Activated CD4-positive, alpha-beta T cell treated with anti-CD3 and anti-CD28 coated beads for 36 hours (primary cell): ENCODE measurements at places on chromosomes 16 and 17.

GRCh38 chr17:55463600-55463999 lies 42.0 kb upstream of the MMD start:
- peaks cover 2% of the 10 kb centered on the region for H3K27me3 ChIP-seq
- H3K36me3 ChIP-seq = no peaks in the 10 kb centered on the region
- H3K4me1 ChIP-seq = peaks cover 18% of the 10 kb centered on the region

GRCh38 chr17:78972507-78973105 lies 7.1 kb downstream of the LGALS3BP start:
- H3K4me3 ChIP-seq = no peak overlapping the region
- no peak overlapping the region for H3K27ac ChIP-seq
- H3K27me3 ChIP-seq = no peaks in the 10 kb centered on the region
- H3K36me3 ChIP-seq = peaks cover 18% of the 10 kb centered on the region
- H3K4me1 ChIP-seq = peaks cover 14% of the 10 kb centered on the region

DNA sequence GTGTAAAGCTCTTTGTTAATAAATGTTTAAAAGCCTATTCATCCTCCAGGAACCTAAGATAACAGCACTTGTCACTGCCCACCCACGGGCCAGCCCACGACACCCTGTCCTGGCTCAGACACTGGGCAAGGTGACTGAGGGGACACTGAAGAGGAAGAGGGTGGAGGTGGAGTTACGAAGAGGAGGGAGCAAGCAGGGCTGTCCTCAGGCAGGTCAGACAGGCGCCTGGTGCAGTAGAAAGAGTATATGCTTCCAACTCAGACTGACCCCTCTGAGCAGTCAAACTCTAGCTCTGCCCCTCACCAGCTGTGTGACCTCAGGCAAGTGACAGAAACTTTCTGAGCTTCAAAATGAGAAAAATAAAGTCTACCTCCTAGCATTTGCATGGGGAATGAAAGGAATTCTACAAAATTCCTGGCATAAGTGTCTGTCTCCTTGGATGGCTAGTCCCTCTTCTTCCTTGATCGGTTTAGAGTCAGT lies 22.8 kb downstream of the TEX2 start:
- H3K4me1 ChIP-seq = peaks cover 45% of the 10 kb centered on the region
- no peaks in the 10 kb centered on the region for H3K27me3 ChIP-seq

DNA sequence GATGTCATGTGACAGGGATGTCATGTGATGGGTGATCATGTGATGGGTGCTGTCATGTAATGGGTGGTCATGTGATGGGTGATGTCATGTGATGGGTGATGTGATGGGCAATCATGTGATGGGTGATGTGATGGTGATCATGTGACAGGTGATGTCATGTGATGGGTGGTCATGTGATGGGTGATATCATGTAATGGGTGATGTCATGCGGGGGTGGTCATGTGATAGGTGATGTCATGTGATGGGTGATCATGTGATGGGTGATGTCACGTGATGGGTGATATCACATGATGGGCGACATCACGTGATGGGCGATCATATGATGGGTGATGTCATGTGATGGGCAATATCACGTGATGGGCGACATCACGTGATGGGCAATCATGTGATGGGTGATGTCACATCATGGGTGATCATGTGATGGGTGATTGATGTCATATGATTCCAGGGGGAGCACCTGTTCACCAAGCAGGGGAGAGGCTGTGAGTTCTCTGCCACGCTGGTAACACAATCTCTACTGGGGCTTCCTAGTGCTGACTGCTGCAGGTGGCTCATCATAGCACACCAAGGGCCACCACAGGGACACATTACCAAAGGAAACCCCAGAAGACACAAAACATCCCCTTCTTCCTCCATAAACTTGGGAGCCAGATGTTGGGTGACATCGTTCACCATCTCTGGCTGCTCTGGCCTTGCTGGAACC lies 16.5 kb downstream of the CD300LB start:
- H3K36me3 ChIP-seq = peaks cover 12% of the 10 kb centered on the region
- H3K27me3 ChIP-seq = peaks cover 14% of the 10 kb centered on the region
- H3K4me3 ChIP-seq = peak overlapping the region; percentile 72
- H3K4me1 ChIP-seq = peaks cover 32% of the 10 kb centered on the region
- H3K27ac ChIP-seq = peak overlapping the region; percentile 95

GRCh38 chr16:53872248-53873221 lies 168.6 kb downstream of the FTO start:
- no peak for DNase-seq
- peaks cover 53% of the 10 kb centered on the region for H3K36me3 ChIP-seq
- no peak overlapping the region for H3K4me3 ChIP-seq

GRCh38 chr16:24046442-24046841 lies 209.7 kb upstream of the CACNG3 start:
- H3K36me3 ChIP-seq = peaks cover 4% of the 10 kb centered on the region
- H3K4me1 ChIP-seq = peaks cover 5% of the 10 kb centered on the region
- H3K27ac ChIP-seq = no peak overlapping the region
- no peak overlapping the region for H3K4me3 ChIP-seq

GRCh38 chr16:68517606-68518166 lies 21.4 kb upstream of the ZFP90 start:
- DNase-seq = no peak
- H3K27me3 ChIP-seq = peaks cover 2% of the 10 kb centered on the region
- H3K4me1 ChIP-seq = peaks cover 4% of the 10 kb centered on the region
- no peak overlapping the region for H3K27ac ChIP-seq

- no peak overlapping the region for H3K4me3 ChIP-seq
- no peak overlapping the region for H3K27ac ChIP-seq
- DNase-seq = no peak
- H3K27me3 ChIP-seq = no peaks in the 10 kb centered on the region
- peaks cover 33% of the 10 kb centered on the region for H3K36me3 ChIP-seq
These were observed 10.7 kb upstream of the BRIP1 start for GRCh38 chr17:61874075-61874474.

- peak overlapping the region; percentile 76 for H3K4me3 ChIP-seq
- DNase-seq = peak; percentile 18
- H3K27ac ChIP-seq = peak overlapping the region; percentile 67
- peaks cover 25% of the 10 kb centered on the region for H3K4me1 ChIP-seq
These were observed 790 bp downstream of the BCKDK start for GRCh38 chr16:31108794-31109558.

GRCh38 chr17:59837308-59838051 lies 55.3 kb downstream of the TUBD1 start:
- H3K27me3 ChIP-seq = peaks cover 3% of the 10 kb centered on the region
- peak overlapping the region; percentile 100 for H3K4me3 ChIP-seq
- peaks cover 76% of the 10 kb centered on the region for H3K36me3 ChIP-seq
- DNase-seq = peak; percentile 77
- H3K4me1 ChIP-seq = peaks cover 41% of the 10 kb centered on the region

DNA sequence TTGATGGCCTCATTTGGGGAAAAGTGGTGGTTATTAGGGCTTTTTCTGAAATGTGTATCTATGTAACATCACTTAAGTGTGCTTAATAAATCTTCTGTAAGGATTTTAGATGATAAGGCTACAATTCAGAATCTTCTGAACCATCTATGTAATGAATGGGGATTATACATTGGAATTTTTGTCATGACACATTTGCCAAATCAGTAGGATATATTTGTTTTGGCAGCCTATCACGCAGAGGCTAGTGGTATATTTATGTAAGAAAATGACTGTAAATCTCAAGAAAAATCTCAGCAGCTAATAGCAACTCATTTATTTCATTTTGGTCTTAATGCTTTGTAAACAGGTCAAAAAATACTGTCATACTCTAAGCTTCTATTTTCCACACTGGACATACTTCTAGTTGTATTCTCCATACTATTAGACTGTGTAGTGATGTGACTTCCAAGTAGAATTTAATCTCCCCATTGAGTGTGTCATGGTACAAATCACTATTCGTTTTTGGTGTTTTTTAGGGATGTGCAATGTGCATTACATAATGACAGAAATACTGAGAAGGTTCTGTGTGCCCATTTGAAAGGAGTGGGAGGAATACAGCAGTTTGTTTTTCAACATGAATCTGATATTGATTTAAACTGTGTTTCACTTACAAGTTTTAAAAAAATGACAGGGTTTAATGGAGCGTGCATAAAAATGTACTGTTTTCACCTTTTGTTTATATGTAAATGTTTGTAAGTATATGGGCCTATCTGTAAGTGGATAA lies 29.2 kb downstream of the CLUH start:
- no peaks in the 10 kb centered on the region for H3K27me3 ChIP-seq
- no peak for DNase-seq
- no peak overlapping the region for H3K4me3 ChIP-seq
- H3K4me1 ChIP-seq = no peaks in the 10 kb centered on the region
- H3K36me3 ChIP-seq = peaks cover 40% of the 10 kb centered on the region

DNA sequence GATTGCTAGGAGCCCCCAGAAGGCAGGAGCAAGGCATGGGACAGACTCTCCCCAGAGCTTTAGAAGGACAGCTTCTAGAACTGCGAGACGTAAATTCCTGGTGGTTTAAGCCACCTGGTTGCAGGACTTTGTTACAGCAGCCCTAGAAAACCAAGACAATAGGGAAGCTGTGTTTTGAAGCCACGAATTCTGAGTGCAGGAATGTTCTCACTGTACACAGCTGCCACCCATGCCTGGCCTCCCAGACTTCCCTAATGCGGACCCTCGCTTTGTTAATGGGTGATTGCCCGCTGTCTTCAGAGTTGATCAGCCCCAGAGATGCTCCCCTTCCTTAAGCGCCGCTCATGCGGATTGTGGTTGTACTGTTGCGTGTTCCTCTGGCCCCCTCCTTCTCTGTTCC lies 177.1 kb downstream of the MSI2 start:
- H3K36me3 ChIP-seq = peaks cover 5% of the 10 kb centered on the region
- no peaks in the 10 kb centered on the region for H3K27me3 ChIP-seq
- H3K4me1 ChIP-seq = peaks cover 23% of the 10 kb centered on the region
- no peak for DNase-seq
- no peak overlapping the region for H3K4me3 ChIP-seq
- H3K27ac ChIP-seq = no peak overlapping the region

DNA sequence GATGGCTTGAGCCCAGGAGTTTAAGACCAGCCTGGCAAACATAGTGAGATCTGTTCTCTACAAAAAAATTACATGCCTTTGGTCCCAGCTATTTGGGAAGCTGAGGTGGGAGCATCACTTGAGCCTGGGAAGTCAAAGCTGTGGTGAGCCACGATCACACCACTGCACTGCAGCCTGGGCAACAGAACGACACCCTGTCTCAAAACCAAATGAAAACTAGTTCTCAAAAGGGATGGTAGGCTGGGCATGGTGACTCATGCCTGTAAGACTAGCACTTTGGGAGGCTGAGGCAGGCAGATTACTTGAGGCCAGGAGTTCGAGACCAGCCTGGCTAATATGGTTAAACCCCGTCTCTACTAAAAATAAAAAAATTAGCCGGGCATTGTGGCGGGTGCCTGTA lies 31.1 kb downstream of the PPM1D start:
- H3K4me3 ChIP-seq = no peak overlapping the region
- H3K27ac ChIP-seq = no peak overlapping the region
- H3K27me3 ChIP-seq = no peaks in the 10 kb centered on the region
- peaks cover 9% of the 10 kb centered on the region for H3K36me3 ChIP-seq

DNA sequence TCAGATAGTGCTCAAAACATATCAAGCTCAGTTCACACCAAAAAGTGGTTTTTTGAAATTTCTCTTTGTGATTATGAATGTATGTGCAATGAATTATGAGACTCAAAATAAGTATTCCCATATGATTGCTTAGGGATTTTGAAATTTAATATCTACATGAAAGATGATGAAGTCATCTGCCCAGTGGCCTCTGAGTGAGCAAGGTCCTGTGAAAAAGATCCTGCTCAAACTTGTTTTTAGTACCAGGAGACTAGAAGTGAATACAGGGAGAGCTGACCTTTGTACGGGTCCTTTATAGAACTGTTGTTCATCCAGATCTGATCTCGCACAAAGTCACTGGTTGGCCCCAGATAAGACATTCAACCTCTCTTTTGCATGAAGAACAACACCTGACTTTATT lies 151.9 kb upstream of the MAF start:
- H3K4me3 ChIP-seq = no peak overlapping the region
- no peaks in the 10 kb centered on the region for H3K36me3 ChIP-seq
- no peak for DNase-seq
- H3K27me3 ChIP-seq = peaks cover 8% of the 10 kb centered on the region
- no peak overlapping the region for H3K27ac ChIP-seq

GRCh38 chr17:75814900-75815373 lies 29.3 kb downstream of the UNC13D start:
- no peak overlapping the region for H3K4me3 ChIP-seq
- no peaks in the 10 kb centered on the region for H3K27me3 ChIP-seq
- H3K36me3 ChIP-seq = peaks cover 22% of the 10 kb centered on the region
- DNase-seq = no peak
- no peaks in the 10 kb centered on the region for H3K4me1 ChIP-seq

DNA sequence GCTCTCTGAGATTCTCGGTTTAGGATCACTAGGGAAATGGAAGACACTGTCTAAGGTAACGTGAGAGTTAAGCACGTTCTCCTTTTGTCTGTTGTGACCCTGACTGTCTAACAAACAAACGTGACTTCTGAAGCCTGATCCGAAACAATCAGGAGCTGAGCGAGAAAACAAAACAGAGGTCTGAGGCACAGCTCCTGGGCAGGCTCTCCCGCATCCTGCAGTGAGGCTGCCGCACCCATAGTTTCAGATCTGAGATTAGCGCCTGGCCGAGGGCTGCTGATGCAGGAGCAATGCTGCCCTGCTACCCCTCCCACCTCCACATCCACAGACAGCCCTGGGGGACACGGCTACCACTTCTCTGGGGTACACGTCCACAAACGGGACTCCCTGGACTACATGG lies 46.7 kb downstream of the RNF157 start:
- peaks cover 84% of the 10 kb centered on the region for H3K4me1 ChIP-seq
- H3K36me3 ChIP-seq = peaks cover 32% of the 10 kb centered on the region
- peak; percentile 54 for DNase-seq
- peak overlapping the region; percentile 96 for H3K27ac ChIP-seq
- H3K27me3 ChIP-seq = no peaks in the 10 kb centered on the region
- peak overlapping the region; percentile 61 for H3K4me3 ChIP-seq

DNA sequence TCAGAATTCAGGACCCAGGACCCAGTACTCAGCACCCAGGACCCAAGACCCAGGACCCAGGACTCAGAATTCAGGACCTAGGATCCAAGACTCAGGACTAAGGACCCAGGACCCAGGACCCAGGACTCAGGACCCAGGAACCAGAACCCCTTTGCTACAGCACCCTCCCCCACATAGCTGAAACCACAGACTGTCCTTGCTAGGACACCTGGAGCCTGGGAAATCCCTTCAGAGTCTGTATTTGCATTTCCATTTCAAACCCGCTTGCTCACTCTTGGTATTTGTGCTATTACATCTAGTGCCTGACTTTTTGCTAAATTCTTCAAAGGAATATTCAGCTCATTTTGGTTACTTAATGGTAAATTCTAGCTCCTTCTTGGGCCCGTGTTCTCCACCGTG lies 275.8 kb upstream of the MAF start:
- H3K27me3 ChIP-seq = peaks cover 5% of the 10 kb centered on the region
- H3K36me3 ChIP-seq = no peaks in the 10 kb centered on the region
- no peak for DNase-seq
- no peaks in the 10 kb centered on the region for H3K4me1 ChIP-seq

DNA sequence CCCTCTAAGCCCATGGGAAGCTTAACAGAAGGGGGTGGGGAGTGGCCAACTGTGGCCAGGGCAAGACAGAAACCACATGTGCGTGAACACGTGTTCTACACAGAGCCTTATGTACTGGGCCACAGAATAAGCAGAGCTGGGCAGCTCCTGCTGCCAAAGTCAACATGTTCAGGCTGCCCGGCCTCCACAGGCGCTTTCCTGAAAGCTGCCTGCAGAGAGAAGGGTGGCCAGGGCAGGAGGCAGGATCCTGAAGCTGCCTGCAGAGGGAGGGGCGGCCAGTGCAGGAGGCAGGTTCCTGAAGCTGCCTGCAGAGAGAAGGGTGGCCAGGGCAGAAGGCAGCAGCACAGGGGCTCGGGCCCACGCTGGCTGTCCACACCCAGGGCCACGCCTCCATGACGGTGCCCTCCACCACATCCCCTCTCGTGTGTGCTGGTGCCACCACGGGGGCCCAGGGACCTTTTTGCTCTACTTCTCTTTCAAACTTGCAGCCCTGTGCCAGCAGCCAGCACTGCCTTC lies 79.5 kb downstream of the ANKRD11 start:
- H3K27me3 ChIP-seq = no peaks in the 10 kb centered on the region
- H3K27ac ChIP-seq = peak overlapping the region; percentile 68
- H3K4me3 ChIP-seq = no peak overlapping the region
- peak; percentile 38 for DNase-seq
- peaks cover 83% of the 10 kb centered on the region for H3K4me1 ChIP-seq
